GDM1 (cell line): ENCODE measurements at places on chromosomes 5 and 9.

DNA sequence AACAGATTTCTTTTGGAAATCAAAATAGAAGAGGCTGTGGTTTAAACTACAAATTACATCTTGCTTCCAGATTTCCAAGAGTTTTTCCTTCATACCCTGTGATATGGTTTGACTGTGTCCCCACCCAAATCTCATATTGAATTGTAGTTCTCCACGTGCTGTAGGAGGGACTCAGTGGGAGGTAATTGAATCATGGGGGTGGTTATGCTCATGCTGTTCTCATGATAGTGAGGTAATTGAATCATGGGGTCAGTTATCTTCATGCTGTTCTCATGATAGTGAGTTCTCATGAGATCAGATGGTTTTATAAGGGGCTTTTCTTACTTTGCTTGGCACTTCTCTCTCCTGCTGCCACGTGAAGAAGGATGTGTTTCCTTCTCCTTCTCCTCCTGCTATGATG lies 687.0 kb upstream of the ZNF608 start:
- DNase-seq: no peak

- no peak for DNase-seq
These were observed 318.4 kb upstream of the PANK3 start for GRCh38 chr5:168897387-168898122.

GRCh38 chr9:121935739-121936138 lies 157.4 kb downstream of the TTLL11 start:
- DNase-seq: no peak

DNA sequence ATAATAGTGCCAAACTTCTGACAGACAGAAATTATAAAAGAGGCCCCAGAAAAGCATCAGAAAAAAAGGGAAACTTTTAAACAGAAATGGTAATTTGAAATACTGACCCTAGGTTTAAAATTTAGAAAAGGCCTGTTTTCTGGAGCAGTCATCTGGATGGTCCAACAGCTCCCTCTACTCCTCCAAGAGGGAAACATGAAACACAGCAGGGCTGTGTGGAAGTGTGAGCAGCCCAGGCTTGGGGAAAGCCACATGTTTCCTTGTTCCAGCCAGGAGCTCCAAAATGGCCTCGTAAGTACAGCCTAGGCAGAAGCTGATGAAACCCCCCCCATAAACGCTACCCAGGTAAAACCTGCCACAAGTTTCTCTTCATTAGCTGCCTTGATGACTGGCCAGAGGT lies 499.3 kb upstream of the ADAMTS16 start:
- no peak for DNase-seq

GRCh38 chr5:117872798-117873368 lies 1115.5 kb downstream of the DTWD2 start:
- no peak for DNase-seq

GRCh38 chr5:28164568-28164967 lies 1126.2 kb upstream of the CDH9 start:
- DNase-seq: no peak

DNA sequence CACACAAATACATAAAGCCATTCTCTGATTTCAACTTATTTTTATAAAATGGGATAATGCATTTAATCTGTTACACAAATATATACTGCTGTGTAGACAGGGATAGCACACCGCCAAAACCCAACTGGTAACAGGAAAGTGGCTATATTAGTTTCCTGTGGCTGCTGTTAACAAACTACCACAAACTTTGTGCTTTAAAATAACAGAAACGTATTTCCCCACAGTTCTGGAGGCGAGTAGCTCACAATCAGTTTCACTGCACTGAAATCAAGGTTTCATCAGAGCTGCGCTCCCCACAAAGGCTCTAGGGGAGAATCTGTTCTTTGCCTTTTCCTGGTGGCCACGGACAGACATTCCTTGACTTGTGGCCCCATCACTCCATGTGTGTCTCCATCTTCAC lies 94.0 kb downstream of the MLLT3 start:
- DNase-seq: no peak

DNA sequence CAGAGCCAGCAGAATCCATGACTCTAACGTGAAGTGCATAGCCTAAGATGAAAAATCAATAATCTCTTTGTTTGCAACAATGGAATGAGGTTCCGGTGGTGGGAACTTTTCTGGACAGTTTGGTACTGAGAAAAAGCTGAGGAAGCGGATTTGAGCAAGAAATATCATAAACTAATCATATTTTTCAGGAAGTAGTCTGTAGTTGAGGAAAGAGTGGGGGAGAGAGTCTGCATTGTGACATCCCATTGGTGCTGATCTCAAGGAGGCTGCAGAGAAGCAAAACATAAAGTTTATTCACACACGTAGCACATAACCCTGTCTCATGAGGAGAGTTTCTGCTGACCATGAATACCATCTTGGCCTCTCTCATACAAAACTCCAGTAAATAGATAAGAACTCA lies 15.8 kb upstream of the FCHO2 start:
- DNase-seq: no peak

DNA sequence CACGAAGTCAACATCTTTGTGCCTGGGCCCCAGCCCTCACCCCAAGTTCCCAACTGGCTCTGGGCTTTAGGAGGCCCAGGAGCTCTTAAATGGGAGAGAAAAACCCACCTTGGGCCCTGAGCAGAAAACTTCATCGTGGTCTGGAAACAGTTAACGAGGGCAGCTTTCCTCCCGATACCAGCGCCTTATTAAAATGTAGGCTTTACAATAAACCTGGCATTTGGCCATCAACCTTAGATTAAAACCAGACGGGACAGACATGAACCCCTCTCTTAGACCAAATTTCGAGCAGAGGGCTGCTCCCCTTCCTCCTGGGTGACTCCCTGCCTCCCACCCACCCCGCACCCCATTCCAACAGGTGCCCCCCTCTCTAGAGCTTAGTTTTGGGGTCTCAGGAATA lies 39.4 kb downstream of the PRRX2 start:
- DNase-seq: no peak

DNA sequence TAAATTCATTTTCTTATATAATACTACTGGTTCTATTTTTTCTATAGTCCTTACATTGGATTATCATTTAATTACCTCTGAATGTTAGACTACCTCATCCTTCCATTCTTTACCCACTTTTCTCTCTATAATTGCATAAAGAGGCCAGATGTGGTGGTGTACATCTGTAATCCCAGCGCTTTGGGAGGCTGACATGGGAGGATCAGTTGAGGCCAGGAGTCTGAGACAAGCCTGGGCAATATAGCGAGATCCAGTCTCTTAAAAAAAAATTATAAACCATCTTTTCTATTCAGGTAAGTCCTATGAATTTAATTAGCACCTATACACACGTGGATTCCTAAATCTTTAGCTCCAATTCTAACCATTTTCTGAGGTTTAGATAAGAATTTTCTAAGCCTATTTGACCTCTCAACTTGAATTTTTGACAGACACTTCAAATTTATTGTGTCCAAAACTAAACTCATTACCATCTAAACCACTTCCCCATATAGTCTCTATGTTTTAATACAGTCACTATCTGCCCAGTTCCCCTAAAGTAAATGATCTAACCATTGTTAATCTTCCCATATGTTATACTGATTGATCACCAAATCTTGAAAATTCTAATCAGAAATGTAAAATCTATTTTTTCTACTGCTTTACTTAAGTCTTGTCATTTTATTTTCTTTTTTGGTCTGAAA lies 33.0 kb upstream of the CHD1 start:
- no peak for DNase-seq
